Osteoblast (primary cell): ENCODE measurements at places on chromosomes 7 and 10. TPM values are rescaled to one million over a fixed set of nuclear protein-coding genes. Genes with fewer than 3 reads are reported as not detected.

ZNF282 gene
- total RNA-seq: 28.6 and 30.6 TPM in 2 replicates

ABCB1 gene
- not detected in 2 replicates for total RNA-seq

ACTR1A gene
- 105 and 106 TPM in 2 replicates for total RNA-seq

EN2 gene
- under 0.01 TPM in 1 of 2 replicates, not detected in the other for total RNA-seq

ADK gene
- total RNA-seq: 34.0 and 46.3 TPM in 2 replicates

CCDC136 gene
- 7.2 and 10.0 TPM in 2 replicates for total RNA-seq

BHLHA15 gene
- not detected in 2 replicates for total RNA-seq

HOXA10 gene
- total RNA-seq: 32.1 and 43.1 TPM in 2 replicates

SLC25A28 gene
- total RNA-seq: 16.2 and 16.3 TPM in 2 replicates

GPR85 gene
- 7.2 and 10.3 TPM in 2 replicates for total RNA-seq

GRCh38 chr7:130970196-130970595 lies 236.2 kb upstream of the KLF14 start:
- DNase-seq: no peak

DNA sequence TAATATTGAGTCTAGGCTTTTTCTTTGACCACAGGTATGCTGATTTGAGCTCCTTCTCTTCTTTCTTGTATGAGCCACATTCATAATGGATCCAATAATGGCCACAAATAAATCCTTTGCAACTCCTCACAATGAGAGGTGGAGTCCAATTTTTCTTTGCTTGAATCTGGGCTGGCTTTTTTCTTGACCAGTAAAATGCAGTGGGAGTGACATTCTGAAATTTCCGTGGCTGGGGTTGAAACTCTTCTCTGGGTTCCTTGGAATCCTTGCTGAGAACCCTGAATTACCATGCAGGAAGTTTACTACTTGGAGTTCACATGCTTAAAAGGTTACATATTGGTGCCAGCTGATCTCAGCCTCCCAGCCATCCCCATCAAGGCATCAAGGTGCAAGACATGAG lies 22.4 kb upstream of the FAM180A start:
- no peak for DNase-seq

- DNase-seq: peak; percentile 10
These were observed 11.1 kb downstream of the SFRP5 start for GRCh38 chr10:97760461-97761257.

- no peak for DNase-seq
These were observed 255.2 kb upstream of the KLF14 start for GRCh38 chr7:130989101-130989795.

DNA sequence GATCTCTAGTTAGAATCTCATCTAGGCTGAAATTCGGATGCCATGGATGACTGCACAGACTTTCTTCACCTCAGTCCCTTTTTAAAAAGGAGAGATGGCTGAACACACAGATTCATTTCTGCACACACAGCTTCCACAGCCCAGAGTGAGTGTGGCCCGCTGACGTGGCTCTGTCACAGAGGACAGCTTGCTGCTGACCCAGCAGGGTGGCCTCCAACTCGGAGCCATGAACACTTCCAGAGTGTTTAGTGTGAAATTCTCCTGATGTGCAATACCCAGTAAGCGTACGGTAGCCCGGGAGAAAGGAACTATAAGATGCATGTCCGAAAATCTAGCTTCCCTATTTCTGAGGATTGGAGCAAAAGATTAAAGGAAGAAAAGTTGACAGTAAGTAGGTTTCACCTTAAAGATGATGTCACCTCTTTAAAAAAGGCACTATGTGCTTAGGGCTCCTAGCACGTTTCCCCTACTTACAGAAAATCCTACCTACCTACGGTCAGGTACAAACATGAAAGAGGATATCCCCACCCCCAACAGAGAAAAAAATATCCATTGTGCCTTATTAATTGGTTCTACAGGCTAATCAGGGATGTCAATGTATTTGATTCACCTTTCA lies 162.2 kb downstream of the RAPGEF5 start:
- no peak for DNase-seq

DNA sequence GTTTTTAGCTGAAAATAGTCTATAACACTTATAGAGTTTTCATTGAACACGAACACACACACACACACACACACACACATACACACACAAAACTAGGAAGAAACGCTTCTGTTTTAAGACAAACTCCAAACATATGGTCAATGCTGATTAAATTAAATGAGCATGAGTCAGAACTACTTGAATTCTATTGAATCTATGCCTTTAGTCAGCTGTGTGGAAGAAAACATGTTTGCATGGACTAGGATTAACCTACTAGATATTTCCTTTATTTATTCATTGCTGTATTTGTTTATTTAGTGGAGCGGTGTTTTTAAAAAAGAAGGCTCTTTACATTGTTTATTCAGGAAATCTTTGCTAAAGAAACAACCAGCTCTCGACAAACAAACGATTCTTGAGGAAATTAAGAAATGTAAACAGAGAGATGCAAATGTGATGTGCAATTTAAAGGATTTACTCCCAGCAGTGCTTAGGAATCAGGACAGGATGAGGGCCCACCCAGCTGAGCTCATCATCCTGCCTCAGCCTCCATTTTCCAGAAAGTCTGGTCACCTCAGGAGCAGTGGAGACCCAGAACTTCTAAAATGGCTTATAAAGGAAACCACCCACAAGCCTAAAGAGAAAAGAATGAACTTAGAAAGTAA lies 83.2 kb downstream of the PDE1C start:
- DNase-seq: peak; percentile 65

DNA sequence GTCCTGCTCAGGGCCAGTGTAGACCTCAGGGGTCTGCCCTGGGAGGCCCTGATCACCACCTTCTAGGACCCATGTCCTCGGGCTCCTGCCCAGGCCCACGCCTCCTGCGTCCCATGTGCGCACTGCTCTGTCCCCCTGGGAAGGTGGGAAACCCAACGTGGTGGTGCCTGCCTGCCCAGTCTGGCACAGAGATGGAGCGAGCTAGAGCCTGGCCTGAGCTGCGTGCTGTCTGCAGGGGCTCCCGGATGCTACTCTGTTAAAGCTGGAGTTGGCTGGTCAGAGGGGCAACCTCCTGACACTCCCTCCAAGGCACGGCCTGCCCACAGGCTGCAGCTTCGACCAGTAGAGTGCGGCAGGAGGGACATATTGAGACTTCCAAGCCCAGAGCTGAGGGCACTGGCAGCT lies 171.7 kb downstream of the DNAJB6 start:
- DNase-seq: peak; percentile 19

DNA sequence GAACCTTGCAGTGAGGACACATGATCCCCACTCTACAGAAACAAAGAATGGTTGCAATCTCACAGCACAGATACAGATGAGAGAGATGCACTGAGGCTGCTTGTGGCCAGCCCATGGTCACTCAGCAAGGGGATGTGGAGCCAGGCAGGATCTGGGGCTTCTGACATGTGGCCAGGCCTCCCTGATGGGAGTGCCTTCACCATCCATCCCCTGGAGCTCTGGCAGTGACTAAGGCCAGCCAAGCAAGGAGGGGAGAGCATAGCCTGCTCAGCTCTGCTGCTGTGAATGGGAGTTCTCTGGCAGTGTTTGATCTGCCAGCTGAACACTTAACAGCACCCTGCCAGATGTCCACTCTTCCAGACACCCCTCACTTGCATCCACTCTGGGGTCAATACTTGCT lies 19.8 kb downstream of the C10orf71 start:
- no peak for DNase-seq

DNA sequence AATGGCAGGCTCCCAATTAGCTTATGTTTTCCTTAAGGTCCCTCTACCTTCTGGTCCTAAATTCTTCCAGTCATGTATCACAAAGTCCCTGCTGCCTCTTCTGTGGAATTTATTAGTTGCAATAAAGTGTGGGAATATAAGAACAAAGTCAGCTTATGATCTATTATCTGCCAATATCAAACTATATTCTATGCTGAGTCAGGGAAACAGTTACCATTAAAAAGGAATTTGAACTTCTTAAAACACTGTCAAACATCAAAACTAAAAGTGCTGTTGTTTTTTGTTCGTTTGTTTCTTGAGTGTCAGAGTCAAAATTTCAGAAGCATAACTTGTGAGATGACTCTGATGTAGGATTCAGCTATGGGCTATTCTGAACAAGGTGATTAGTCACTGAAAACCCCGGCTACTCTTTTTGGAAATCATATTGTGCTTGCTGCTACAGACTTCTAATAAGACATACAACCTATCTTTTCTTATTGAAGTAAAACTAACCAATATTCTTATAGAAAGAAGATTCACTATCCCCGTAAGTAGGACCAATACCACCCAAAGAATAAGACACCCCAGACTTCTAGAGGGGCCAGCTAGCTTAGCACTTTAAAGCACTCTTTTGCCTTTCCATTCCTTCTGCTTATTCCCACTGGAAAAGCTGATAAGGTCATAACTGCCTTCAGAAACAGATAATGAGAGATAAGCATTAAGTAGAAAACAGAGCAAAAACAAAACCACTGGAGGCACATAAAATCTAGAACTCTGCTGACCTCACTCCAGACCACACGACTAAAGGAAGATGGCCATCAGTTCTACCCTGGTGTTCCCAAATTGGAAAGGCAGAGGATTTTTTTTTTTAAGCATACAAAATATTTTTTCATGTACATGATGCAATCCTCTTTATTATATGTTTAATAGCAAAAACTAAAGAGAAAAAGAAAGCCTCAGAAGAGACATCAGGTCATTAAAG lies 370.6 kb downstream of the PARD3 start:
- DNase-seq: peak; percentile 80

GRCh38 chr10:49579621-49580020 lies 30.5 kb upstream of the SLC18A3 start:
- no peak for DNase-seq

DNA sequence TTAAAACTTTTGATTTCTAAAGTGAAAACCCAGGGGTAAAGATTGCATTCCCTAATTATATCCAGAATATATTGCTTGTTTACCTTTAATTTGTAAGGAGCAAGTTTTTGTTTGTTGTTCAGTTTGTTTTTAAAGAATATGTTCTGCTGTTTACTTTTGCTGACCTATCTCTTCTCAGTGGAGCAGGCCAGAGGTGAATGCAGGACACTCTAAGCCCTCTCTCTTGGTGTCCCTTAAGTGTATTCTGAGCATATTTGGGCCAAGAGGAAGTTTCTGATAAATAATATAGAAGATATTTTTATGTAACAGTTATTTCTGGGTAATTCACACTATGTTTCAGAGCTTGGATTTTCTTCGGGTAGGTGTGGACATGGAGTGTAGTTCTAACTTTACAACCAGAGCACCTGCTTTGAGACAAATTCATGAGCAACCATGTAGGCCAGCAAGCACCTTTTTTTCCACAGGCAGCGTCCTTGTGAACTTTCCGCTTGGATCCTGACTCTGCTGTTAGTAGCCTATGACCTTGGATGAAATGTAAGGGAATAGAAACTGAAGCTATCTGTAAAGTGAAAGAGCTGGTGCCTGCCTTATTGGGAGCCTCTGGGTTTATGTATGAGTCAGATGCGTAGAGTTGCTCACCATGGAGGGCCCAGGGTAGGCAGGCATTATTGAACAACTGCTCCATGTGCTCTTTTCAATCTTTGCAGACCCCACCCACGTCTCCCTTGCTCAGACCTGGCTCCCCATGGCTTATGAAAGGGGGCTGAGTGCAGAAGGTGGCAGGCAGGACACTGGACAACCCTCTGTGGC lies 16.1 kb downstream of the OGDH start:
- no peak for DNase-seq

DNA sequence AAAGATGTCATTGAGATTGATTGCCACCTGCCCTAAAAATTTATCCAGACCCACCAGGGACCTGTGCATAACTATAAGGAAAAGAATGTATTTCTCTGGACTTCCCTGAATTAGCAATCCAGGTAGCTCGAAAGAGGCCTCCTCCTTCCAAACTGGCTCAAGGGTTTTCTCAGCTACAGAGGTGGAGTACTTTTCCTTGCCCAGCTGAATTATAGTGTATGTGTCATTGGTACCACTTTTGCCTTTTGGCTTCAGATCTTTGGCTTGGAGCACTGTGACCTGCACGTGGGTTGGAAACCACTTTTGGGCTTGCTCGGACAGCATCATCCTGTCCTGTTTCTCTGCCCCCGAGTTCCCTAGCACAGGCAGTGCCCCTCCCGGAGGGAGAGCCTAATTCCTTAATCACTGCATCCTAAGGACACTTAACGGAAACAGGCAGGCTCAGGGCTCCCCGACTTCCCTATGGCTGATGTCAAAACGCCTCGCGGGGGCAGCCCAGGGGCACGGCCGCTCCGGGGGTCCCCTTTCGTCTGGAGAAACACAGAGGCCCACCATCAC lies 825 bp downstream of the RAB11FIP2 start:
- peak; percentile 85 for DNase-seq

DNA sequence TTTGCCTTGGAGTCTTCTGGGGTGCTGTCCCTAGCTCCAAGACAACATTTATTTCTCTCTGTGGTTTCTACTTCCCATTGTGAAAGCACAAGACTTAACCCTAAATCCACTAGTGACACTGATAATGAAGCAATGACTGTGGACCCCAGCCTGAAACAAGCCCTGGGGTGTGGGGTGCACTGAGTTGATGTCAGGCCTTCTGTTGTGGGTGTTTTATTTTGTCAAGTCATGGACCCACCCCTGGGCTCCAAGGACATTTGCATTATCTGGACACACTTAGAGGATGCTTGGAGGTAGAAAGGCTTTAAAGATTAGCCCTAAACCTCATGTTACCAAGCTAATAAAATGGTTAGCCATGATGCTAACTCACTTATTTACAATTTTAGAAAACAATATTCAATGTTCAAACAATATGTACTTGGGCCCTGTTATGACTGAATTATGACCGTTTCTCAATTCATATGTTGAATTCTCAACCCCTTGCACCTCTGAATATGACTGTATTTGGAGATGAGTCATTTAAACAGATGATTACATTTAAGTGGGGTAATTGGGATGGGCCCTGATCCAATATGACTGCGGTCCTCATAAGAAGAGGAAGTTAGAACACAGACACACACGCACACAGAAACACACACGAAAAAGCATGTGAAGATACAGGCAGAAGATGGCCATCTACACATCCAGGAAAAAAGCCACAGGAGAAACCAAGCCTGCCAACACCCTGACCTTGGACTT lies 137.2 kb upstream of the IGFBP3 start:
- DNase-seq: no peak

- no peak for DNase-seq
These were observed 332.6 kb downstream of the SH2D4B start for GRCh38 chr10:80870282-80870681.

- DNase-seq: peak; percentile 83
These were observed at the start of gene ICA1 for GRCh38 chr7:8261711-8262695. ICA1 (minus strand) TSS chr7:8262167; CDS start chr7:8235926, 26,241 bp downstream.

DNA sequence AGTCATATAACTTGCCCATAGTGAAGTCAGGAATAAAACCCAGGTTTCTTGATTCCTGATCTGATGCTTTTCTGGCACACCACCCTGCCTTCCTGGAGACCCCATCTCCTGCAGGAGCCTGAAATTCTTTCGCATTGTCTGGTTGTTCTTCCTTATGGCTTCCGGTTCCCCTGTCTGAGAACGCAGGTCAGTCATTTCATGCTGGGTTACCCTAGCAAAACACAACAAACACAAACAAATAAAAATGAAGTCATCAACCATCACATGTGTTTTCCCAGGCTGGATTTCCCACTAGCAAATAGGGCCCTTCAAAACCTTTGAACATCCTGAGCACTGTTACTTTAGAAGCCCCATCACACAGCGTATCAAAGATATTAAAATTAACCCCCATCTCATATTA lies 569.6 kb downstream of the LRMDA start:
- DNase-seq: no peak

- DNase-seq: no peak
These were observed 3.4 kb upstream of the LFNG start for GRCh38 chr7:2516194-2516555.
